ENCODE measurements at places on chromosomes 16 and 17.

DNA sequence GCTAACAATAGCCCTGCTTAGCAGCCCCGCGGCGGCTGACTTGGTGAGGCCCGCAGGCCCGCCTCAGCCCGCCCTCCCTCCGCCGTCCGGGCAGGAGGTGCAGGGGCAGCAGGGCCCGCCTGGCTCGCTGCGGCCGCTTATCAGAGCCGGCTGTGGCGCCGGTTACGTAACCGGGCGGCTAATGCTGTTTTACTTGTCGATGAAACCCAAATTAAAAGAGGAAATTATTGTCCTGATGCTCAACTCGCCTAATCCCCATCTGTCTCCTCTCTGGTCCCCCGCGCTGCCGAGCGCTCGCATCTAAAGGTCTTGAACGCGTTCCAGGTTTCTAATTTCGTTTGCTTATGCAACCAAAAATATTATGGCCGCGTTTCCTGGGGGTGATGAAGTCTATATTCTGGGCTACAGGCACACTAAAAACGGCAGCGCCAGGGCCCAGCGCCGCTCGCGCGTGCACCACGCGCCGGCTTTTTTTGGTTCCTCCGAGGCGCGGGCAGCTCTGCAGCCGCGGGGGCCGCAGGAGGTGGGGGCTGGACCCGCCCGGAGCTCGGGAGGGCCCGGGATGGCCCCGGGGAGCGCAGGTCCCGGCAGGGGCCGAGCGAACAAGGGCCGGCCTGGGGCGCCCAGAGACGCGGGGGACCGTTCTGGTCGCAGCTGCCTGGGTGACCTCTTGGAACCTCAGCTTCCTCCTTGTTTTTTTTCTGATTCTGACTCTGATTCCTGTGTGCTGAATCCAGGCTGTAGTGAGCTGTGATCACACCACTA is 65.2 kb upstream of the TOB1 start:
- peak; percentile 7 for DNase-seq

DNA sequence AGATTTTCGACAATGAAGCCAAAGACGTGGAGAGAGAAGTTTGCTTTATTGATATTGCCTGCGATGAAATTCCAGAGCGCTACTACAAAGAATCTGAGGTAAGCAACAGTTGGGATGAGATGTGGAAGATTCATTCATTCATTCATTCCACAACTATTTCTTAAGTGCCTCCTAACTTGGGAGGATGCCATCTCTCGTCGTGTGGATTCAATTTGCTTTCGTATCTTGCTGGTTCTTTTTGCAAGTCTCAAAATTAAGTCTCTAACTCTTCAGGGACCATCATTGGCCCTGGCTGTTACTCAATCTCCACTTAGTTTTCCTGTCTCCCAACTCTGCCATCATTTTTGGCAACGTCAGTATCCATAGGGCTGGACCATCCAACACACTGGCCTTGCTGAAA is 85.6 kb upstream of the NOL11 start:
- DNase-seq, result no peak

DNA sequence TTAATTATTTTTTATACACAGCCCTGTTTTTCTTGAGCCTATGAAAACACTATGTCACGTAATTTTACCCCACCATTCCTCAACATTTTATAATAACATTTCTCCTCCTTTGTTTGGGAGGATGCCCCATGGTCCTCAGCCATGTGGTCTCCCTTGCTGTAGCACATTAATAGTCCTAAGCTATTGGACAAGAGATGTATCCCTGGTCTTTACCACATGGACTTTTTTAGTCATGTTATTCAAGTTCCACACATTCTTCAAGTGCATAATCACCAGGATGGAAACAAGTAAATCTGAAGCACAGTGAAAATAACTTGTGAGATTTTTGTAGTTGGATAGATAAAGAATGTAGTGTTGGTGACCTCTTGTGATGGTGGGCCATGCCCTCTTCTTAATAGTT is 2.0 kb upstream of the KRTAP2-3 start:
- no peak for DNase-seq

GRCh38 chr16:89046491-89046890 is 47.2 kb upstream of the ACSF3 start:
- DNase-seq, result no peak

DNA sequence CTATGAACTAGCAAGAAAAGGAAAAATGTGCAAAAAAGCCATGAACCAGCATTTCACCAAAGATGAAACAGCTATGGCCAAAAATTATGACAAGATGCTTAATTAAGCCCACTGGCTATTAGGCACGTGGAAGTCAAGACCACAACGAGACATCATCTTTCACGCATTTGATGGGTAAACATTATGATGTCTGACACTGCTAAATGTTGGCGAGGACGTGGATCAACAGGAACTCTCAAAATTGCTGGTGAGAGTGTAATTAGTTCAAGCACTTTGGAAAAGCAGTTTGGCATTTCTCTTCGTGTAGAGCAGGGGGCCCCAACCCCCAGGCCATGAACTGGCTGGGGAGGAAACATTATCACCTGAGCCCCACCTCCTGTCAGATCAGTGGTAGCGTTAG is 39.6 kb upstream of the ADGRG1 start:
- no peak for DNase-seq

- no peak for DNase-seq
These were observed 274.9 kb downstream of the CDH11 start for GRCh38 chr16:64846966-64847365.

- DNase-seq, result no peak
These were observed 269.5 kb downstream of the STX8 start for GRCh38 chr17:9306086-9306485.

DNA sequence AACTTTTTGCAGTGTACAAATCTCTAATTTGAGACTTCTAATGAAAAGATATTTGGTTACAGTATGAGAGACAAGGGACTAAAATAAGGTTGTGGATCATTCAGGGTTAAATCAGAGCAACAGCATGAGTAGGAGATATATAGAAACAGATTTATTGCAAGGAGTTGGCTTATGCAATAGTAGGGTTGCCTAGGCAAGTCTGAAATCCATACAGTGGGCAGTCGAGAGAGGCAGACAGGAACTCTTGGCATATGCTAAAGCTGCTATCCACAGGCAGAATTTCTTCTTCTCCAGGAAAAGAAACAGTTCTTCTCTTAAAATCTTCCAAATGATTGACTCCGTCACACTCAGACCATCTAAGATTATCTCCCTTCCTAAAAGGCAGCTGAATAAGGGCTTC is 500.8 kb downstream of the MAF start:
- no peak for DNase-seq

DNA sequence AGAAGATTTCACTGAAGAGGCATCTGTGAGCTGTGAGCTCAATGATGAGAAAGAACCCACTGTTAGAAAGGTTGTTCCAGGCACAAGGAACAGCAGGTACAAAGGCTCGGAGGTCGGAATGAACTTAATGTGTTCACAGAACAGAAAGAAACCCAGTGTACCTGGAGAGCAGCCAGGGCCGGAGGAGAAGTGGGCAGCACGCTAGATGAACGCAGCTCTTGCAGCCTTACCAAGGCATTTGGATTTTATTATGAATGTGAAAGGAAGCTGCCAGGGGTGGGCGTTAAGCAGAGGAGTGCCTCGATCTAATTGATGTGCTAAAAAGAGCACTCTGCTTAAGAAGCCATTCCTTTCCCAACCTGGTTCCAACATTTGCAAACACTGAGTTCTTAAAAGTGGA is 19.0 kb downstream of the EEF2K start:
- DNase-seq, result no peak

- DNase-seq, result no peak
These were observed 29.1 kb upstream of the RASD1 start for GRCh38 chr17:17525311-17525710.

- DNase-seq, result no peak
These were observed 124.6 kb downstream of the TOX3 start for GRCh38 chr16:52422307-52422706.

- DNase-seq, result peak; percentile 44
These were observed 9.5 kb upstream of the ARL4D start for GRCh38 chr17:43389046-43389947.

GRCh38 chr17:56845934-56846333 is 12.0 kb downstream of the DGKE start:
- DNase-seq, result no peak

DNA sequence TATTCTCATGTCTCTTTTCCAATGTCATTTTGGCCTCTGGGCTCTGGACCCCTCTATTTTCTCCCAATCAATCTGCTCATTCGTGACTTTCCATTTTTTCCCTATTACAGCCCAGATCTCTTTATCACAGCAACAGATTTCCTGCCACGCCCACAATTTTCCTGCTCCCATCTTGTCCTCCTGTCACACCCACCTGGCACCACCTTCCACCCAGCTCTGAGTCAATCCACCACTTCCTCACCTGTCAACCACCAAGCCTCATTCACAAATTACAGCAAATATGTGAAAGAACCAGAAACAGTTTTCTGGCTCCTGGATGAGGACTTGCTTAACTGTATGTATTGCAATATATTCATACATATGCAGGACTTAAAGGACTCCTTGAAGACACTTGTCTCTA is 311.3 kb downstream of the GRIN2A start:
- DNase-seq, result no peak

GRCh38 chr16:9644258-9644657 is 538.0 kb downstream of the GRIN2A start:
- no peak for DNase-seq

GRCh38 chr16:48608452-48608851 is 1.5 kb downstream of the N4BP1 start:
- DNase-seq, result no peak

DNA sequence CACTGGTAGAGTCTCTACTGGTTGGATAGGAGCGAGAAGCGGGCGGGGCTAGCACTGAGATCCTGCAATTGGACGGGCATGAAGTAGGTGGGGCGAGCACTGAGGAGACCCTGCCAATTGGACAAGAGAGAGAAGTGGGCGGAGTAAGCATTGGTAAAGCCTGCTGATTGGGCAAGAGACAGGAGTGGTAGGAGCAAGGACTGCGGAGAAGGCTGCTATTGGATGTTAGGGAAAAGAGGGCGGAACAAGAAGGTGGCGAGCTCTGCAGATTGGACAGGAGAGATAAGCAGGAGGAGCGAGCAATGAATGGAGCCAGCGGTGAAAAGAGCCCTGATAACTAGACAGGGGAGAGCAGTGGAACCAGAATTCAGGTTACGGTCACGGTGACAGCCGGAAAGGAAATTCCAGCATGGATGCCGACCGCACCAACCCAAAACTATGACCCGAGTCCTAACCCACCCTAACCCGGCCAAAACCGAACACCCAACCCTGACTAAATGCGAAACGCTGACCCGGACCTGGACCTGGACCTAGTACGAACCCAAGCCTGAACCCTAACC is 4.8 kb downstream of the SCGB1C2 start:
- no peak for DNase-seq

- DNase-seq, result no peak
These were observed 3.8 kb upstream of the ICAM2 start for GRCh38 chr17:64024215-64024654.

- no peak for DNase-seq
These were observed 82.3 kb downstream of the ARHGAP23 start for GRCh38 chr17:38510421-38511149.

GRCh38 chr16:51532551-51532950 is 381.5 kb upstream of the SALL1 start:
- DNase-seq, result no peak

DNA sequence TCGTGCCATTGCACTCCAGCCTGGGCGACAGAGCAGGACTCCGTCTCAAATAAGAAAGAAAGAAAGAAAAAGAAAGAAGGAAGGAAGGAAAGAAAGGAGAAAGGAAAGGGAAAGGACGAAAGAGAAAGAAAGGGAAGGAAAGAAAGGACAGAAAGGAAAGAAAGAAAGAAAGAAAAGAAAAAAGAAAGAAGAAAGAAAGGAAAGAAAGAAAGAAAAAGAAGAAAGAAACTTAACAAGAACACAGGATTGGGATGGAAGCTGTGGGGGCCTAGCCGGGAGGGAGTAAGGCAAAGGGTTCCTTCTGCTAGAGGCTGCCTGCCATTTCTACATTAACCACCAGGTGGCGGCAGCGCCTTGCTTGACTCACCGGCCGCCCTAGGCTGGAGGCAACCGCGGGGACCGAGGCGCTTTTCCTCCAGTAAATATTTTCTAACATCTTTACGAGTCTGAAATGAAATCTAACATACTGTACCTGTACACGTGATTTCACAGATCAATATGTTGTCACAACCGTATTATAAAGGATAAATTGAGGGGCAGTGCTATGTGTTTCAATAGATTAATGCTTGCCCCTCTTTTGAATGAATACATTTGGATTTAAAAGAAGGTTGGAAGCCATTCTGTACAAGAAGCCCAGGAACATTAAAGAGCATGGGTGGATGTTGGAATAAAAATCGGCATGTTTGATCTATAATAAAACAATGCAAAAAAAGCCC is 6.1 kb downstream of the GJD3 start:
- peak; percentile 80 for DNase-seq

GRCh38 chr17:63181856-63182255 is 215.8 kb downstream of the TANC2 start:
- DNase-seq, result no peak

DNA sequence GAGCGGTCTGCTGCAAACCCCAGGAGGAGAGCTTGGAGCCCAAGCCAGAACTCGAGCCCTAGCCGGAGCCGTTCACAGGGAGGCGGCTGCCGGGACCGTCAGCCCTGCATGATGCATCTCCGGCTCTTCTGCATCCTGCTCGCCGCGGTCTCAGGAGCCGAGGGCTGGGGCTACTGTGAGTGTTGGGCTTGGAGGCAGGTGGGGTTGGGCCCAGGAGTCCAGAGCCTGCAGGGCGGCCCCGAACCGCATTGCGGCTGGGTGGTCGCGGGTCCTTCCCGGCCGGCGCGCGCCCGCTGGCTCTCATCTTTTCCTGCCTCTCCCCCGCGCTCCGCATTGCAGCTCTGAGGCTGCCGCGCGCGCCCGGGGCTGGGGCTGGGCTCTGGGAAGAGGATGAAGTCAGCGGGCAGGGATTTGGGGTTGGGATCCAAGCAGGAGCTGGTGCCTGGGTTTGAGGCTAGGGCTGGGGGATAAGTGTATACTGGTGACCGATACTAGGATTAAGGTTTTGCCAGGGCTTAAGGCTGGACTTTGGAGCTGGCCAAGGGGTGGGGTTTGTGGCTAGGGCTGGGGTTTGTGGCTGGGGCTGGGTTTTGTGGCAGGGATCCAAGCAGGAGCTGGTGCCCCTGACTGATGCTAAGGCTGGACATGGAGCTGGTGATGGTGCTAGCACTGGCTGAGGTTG is 532 bp downstream of the CNTNAP1 start:
- DNase-seq, result no peak

DNA sequence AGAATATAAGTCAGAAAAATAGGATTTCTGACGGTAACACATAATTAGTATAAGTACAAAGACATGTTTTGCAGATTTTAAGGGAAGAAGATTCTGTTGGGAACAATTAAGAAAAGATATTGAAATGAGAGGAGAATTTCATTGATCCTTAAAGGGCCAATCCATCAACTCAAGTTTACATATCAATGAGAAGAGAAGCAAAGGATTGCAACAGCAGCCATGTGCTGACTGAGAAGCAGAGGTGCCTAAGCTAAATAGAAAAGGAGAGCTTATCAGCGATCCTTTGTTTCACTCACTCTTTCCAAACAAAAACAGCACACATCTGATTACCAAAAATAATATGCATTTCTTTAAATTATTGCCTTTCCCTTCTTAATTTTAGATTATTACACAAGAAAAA is 94.6 kb downstream of the ITFG1 start:
- no peak for DNase-seq

GRCh38 chr16:64615630-64616280 is 506.1 kb downstream of the CDH11 start:
- no peak for DNase-seq

All from stimulated activated CD4-positive, alpha-beta T cell treated with anti-CD3 and anti-CD28 coated beads, Interleukin-1b, Interleukin-23, amount 100 ng/mL, for 1 hour (primary cell).